ENCODE measurements at places on chromosomes 16 and 17.

GRCh38 chr17:77375917-77376651 is 235.3 kb downstream of the SEC14L1 start:
- DNase-seq: no peak

DNA sequence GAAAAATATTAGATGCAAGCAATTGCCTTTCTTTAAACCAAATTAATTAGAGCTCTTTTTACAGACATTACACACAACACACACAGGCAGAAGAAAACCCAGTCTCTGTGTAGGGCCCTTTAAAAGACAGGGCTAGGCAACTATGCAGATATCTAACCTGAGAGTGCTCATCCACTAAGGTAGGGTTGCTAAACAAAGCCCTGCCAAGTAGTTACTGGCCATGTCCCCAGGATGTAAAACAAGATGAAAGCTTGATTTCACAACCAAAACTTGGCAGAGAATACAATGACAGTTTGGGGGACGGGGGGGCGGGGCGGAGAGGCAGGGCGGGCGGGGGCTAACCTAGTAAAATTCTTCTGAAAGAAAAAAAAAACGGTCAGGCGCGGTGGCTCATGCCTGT is 669.0 kb upstream of the CA10 start:
- DNase-seq: no peak

- no peak for DNase-seq
Measured at GRCh38 chr17:46273541-46274236, 21.2 kb upstream of the LRRC37A start.

DNA sequence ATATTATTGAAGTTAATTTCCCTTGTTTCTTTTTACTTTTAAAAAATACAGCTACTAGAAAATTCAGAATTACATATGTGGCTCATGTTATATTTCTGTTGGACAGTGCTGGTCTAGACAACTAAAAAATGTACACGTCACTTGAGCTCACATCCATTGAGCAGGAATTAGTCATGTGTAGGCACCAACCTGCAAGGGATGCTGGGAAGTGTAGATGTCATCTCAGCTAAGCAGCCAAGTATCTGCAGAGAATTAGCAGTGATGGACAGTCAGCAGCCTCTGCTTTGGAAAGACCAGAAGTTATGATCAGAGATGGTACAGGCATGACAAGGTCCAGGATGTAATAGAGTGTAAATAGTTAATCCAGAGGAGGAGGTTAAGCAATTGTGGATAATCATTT is 87.1 kb upstream of the HS3ST2 start:
- no peak for DNase-seq

- DNase-seq: no peak
Measured at GRCh38 chr16:58046936-58047335, 21.4 kb downstream of the MMP15 start.

DNA sequence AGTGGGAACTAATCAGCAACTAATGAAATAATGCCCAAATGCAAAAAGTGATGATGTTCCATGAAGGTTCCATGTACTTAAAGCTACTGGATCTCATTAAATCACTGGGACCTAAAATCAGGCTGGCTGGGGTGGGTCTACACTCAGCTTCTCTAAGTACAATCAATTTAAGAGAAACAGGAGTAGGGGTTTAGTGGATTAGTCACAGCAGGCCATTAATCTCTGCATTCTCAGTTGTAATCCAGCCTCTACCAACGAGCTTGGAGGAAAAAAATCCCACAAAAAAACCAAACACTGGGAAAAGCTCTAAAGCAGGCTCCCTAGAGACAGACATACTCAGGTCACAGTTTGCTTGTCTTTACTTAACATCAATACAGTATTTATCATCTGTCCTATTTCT is 15.0 kb downstream of the CA10 start:
- DNase-seq: no peak

DNA sequence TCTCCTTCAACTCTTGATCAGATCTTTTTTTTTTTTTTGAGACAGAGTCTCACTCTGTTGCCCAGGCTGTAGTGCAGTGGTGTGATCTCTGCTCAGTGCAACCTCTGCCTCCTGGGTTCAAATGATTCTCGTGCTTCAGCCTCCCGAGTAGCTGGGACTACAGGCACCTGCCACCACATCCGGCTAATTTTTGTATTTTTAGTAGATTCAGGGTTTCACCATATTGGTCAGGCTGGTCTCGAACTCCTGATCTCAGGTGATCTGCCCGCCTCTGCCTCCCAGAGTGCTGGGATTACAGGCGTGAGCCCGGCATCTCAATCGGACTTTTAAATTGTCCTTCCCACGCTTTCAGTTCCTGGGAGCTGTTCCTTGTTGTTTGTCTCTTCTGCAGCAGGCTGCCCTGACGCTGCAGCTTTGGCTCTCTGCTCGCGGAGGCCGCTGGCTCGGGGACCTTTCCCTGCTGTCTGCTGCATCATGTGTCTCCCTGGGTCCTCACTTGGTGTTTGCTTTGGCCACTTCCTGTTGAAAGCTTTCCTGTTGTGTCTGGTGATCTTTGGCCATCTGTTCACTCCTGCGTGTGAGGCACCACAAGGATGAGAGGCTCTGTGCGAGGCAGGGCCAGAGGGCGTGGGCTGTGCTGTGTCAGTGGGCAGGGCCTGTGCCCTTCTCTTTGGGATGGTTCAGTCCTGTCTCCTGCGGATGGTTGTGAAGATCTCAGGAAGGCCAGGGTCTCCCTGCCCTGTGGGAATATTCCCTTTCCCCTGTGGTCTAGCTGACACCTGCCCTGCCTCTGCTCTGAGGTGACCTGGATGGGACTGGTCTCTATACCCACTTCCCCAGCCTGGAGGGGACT is 18.4 kb upstream of the CAPN15 start:
- no peak for DNase-seq

- no peak for DNase-seq
Measured at GRCh38 chr17:13833921-13834320, 232.2 kb upstream of the HS3ST3A1 start.

GRCh38 chr17:49496867-49497147 is 1.7 kb downstream of the NGFR start:
- no peak for DNase-seq

GRCh38 chr16:19118938-19119431 is 5.2 kb downstream of the ITPRIPL2 start:
- no peak for DNase-seq

DNA sequence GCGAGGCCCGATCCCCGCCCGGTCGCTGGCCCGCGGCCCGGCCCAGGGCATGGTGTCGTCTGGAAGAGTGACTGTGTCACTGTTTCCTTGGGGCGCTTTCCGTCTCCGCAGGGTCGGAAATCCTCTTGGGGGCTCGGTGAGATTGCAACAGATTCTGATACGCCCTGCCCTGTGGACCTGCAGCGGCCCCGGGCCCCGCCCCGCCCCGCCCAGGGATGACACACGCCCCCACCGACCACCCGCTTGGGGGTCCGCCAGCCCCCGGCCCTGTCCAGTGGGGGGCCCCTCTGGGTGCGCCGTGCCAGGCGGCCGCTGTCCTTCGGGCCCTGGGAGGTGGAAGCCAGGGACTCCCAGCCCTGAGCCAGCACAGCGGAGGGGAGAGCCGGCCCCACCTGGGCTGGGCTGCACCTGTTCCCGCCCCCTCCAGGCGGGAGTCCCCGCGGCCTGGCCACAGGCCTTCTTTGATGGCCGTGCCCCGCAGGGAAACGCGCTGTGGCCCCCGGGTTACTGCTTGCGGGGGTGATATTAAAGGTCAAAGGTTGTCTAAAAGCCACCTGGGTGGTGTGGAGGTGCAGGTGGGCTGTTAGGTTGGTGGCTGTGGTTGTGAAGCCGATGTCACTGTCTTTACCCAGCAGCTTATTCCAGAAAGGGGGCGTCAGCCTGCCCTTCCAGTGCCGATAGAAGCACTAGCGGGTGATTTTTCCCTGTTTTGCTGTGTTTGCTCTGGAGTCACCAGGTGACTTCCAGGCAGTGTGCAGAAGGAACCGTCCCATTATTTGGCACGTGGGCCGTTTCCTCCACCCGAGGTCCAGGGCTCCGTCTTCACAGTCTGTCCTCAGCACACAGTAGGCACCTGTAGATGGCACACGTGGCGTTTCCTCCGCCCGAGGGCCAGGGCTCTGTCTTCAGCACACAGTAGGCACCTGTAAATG is 752 bp downstream of the TBC1D24 start:
- no peak for DNase-seq

DNA sequence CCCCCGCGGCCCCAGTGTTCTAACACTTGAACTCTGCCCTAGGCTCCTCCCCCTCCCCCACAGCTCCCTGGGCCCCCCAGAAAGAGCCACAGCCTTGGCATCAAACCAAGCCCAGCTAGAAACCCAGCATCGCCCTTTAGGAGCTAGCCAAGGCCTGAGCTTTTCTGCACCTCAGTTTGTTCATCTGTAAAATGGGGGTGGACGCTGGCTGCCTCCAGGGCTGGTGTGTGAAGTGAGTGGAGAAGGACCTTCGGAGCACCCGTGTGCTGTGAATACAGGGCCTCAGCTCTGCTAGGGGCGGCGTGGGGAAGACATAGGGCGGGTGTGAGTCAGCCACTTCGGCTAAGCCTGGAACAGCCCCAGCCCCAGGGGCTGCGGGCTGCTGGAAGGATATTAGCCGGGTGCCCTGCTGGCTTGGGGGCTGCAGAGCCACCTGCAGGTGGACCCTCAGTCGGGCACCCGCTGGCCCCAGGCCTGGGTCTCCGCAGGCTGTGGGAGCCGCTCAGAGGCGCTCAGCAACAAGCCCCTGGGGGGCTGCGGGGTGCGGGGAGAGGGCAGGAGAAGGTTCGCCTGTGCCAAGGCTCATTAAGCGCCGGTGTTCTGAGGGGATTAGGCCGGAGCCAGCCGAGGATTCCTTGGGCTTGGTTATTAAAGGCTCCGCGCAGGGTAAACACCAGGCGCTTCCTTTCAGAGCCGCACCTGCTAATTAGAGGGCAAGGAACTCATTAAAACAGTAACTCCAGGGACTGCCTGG is 217.0 kb upstream of the CIBAR2 start:
- DNase-seq: no peak

DNA sequence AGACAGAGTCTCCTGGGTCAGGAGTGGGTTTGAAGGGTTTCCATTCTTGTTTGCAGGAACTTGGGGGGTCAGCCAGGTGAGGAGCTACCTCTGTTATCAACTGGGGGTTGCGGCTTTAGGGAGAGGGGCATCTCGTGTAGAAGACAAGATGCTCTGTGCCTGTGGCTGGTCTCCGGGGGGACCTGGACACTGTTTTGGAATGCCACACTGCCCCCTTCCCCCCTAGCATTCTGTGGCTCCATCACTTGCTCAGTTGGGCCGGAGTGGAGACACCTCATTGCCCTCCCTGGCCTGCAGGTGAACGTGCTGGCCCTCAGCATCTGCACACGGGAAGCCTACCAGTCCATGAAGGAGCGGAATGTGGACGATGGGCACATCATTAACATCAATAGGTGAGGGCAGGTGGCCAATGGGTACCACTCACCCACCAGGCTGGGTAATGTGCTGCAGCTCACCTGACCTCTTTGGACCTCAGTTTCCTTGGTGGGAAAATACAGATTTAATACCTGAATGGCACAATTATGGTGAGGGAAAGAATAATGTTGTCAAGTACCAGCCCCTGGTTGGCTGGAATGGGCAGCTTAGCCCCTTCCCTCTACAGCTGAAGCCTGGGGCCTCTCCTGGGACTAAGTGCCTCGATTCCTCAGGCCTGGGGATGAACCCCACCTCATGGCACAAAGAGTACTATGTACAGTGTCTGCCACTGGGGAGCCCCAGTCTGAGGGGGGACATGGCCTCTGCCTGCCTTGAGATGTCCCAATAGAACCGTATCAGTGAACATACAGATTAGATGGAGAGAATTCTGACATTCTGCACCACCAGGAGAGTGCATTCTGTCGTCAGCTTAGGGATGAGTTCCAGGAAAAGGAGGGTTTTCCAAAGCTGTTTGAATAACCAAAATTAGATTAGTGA is 3.3 kb upstream of the MRM1 start:
- DNase-seq: no peak

GRCh38 chr17:9467518-9467917 is 108.1 kb downstream of the STX8 start:
- DNase-seq: no peak

DNA sequence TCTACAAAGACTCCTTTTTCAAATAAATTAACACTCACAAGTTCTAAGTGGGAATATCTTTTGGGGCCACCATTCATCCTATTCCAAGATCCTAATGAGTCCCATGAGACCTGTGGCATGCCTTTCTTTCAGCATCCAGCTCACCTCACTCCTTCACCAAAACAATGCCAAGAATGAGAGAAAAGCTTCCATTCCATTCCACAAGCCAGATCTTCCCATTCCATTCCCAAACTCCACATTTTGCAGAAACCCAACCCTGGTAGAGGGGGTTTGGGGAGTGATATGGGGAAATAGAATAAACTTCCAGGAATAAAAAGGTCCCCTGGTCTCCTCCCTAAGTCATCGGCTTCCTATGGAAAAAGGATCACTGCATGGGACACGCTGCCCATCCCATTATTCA is 392.2 kb downstream of the NPIPA8 start:
- DNase-seq: no peak

GRCh38 chr17:27403480-27404005 is 52.7 kb upstream of the KSR1 start:
- DNase-seq: no peak

DNA sequence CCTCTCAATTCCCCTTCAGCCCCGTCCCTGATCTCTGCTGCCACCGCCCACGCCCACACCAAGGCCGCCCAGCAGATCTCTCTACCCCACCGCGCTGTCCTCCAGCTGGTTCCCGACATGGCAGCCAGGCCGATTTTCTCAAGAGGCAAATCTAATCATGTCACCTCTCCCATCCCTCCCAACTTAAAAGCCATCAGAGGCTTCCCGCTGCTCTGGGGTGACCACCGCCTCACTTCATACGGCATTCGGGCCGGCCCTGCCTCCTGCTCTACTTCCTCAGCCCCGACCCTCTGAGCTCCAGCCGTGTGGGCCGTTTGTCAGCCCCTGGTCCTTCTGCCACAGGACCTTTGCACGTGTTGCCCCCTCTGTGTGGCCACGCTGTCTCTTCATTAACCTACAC is 63.2 kb downstream of the RPH3AL start:
- DNase-seq: no peak

DNA sequence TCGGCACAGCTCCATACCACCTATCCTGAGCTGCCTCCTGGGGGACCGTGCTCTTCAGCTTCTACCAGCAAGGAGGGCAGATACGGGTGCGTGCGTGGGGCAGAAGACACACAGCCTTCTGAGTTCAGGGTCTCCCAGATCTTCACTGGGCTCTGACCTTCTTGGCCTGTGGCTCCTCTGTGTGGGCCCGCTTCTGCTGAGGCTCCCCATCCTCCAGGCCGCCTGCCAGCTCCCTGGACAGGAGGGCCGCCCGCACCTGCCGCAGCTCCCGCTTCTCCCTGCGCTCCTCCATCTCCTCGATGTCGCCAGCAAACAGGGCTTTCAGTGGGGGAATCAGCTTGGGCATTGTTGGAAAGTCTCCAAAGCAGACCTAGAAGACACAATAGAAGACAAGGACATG is 25.2 kb downstream of the ELAC2 start:
- no peak for DNase-seq

DNA sequence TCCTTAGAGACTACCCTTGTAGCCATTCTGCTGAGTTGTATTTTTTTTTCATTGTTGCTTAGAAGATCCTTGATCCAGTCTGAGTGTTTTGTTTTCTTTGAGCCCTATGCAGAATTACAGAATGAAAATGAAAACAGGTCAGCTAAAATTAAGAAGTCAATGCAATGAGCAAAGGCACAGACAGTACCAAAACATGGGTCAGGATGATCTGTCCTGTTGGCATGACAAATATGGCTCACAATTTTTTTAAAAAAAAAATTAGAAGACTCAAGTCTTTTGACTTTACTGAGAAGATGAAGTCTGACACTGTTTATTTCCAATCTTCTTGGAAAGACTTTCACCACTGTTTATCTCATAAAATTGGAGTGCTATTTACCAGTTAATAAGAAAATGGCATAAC is 32.4 kb downstream of the KCNJ16 start:
- no peak for DNase-seq
